CD4-positive, alpha-beta T cell treated with Interleukin-21 for 1 hour (primary cell): ENCODE measurements at places on chromosomes 7 and 10.

- no peak for DNase-seq
Measured at GRCh38 chr7:80764132-80764531, 125.7 kb downstream of the CD36 start.

- DNase-seq, result no peak
Measured at GRCh38 chr7:18753972-18754610, 258.5 kb downstream of the HDAC9 start.

GRCh38 chr7:44244282-44244681 is 43.5 kb downstream of the YKT6 start:
- peak; percentile 22 for DNase-seq

- no peak for DNase-seq
Measured at GRCh38 chr10:48567346-48567745, 37.5 kb downstream of the ARHGAP22 start.

DNA sequence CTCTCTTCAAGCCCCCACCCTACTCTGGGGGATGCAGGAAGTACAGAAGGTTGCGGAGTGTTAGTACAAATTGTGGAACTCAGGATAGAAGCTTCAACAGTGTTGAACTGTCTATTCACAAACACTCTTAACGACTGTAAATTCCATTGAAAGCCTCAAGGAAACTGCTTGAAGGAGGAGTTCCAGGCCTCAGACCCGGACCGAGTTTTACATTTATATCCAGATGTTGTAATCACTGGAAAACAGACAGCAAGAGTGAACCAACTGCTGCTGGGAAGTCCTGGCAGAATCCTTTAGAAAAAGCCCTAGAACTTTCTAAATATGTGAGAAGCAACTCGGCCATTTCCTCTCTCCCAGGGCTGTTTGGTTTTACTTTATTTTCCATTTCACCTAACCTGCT is 84.1 kb upstream of the LRRC18 start:
- DNase-seq, result no peak

DNA sequence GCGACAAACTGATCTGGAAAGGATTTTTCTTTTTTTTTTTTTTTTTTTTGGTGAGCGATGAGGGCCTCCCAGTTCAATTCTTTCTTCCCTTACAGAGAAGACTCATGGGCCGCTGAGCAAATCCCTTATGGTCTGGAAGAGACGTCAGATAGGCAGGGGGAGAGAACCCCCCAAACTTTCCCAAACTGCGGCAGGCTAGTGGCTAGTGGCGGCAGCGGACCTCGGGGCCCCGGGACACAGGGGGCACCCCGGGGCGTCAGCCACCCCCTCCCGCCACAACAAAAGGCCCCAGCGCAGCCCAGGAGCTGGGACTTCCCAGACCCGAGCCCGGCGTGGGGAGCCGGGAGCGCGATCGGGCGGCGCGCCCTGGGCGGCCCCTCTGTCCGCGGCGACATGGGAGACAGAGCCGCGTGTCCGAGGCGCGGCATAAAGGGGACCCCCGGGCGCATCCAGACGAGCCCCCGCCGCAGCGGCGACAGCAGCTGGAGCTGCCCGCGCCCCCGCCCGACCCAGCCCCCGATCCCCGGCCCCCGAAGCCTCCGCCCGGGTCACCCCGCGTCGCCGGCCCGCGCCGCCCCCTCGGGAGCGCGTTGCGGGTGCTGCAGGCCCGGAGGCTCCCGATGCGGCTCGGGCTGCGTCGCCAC is 755 bp downstream of the FAM171A1 start:
- peak; percentile 23 for DNase-seq

- no peak for DNase-seq
Measured at GRCh38 chr7:20980232-20980631, 193.5 kb upstream of the SP8 start.

DNA sequence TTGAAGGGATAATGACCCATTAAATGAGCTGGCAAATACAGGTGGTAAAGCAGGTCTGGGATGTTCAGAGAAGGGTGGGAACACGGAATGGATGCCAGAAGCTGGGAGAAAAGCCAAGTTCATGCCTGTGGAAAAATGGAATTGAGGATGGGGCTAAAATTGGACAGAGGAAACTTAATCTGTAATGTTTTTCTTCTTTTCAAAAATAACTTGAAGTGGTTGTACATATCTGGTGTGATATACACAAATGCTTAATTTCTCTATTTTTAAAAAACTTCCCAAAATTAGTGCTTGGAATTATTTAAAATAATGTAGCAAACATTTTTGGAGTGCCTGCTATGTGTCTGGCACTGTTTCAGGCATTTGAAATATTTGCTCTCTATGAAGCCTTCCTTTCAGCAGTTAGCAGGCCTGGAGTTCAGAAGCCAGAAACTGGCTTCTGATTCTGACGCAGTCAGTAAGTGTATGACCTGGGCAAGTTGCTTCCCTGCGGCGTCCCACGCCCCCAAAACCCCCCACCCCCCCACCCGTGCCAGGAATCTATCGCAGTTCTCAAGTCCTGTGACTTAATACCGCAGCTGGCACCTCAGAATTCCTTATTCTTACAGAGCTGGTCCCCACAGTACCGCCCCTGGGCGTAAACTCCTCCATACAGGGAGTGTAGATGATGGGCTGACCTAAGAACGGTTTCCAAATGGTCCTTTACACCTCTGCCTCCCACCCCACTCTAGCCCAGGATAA is 828 bp upstream of the MALSU1 start:
- no peak for DNase-seq

GRCh38 chr10:93462881-93463280 is 19.3 kb downstream of the MYOF start:
- DNase-seq, result peak; percentile 30

- no peak for DNase-seq
Measured at GRCh38 chr7:111053035-111053434, 37.9 kb upstream of the LRRN3 start.

DNA sequence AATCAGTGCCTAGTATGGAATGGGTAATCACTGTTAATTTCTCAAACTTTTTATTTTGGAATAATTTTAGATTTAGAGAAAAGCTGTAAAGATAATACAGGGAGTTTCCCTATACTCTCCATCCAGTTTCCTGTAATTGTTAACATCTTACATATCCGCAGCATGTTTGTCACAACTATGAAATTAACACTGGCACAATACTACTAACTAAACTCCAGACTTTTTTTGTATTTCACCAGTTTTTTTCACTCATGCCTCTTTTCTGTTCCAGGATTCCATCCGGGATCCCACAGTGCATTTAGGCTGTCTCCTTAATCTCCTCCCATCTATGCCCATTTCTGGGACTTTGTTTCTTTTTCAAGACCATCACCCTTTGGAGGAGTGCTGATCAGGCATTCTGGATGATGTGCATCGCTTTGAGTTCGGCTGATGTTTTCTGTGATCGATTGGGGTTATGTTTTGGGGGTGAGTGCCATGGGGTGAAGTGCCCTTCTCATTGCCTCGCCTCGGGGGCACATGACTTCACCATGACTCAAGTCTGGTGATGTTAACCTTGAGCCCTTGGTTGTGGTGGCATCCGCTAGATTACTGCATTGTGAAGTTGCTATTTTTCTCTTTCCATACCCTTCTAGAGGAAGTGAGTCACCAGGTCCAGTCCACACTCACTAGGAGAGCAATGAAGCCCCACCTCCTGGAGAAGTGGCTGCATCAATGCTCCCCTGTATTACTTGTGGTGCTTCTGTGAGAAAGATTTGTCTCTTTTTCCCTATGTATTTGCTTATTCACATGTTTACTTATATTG is 43.9 kb upstream of the GRB10 start:
- no peak for DNase-seq

DNA sequence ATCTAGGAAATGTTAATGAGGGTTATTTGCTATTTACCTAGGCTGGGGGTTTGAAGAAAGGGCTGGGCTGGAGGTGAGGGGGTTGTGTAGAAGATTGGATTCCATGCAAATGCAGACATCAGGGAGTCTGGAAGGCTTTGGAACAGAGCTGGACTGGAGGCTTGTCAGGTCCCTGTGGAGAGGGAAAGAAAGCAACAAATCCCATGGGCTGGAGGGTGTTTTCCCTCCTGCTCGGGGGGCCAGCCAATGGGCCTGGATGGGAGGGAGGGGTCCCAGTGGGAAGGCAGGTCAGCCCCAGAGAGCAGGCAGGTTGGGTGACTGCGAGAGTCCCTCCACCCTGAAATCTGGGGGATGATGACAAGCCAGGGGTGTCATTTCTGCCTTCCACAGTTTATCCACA is 431.8 kb downstream of the RPS24 start:
- no peak for DNase-seq

GRCh38 chr7:73890555-73891147 is 29.7 kb downstream of the TMEM270 start:
- no peak for DNase-seq

- no peak for DNase-seq
Measured at GRCh38 chr7:108376206-108376605, 80.0 kb downstream of the NRCAM start.

- DNase-seq, result no peak
Measured at GRCh38 chr7:90568213-90568612, 27.9 kb upstream of the CDK14 start.

DNA sequence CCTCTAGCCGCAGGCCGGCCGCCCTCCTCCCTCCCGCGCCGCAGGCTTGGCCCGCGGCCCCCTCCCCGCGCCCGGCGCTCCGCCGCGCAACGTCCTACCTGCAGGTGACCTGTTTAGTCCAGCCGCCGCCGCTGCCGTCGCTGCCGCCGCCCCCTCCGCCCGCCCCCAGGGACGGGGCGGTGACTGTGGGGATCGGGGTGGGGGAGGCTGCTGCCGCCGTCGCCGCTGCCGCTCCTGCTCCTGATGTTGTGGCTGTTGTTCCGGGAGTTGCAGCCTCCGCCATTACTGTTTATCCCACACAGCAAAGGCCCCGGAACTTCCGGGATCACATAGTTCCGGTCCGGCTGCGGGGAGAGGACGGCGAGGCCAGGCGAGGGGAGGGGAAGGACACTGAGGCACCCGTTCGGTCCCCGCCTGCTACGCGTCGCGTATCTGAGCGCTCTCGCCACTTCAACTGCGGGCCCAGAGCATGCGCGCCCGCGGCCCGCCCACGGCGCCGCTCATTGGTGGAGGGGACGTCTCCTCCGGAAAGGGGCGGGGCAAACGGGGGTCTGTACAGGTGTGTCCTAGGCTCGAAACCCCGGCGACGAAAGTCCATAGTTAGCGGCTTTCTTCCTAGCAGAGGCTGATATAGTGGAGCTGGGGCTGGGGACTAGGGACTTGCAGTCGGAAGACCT is at the start of gene MKRN1:
Gene MKRN1, minus strand, starts transcription at position 444 of the 677 bp plus-strand sequence. Its CDS starts 161 bp downstream, at position 283.
- peak; percentile 93 for DNase-seq

GRCh38 chr7:69757981-69758430 is 159.7 kb downstream of the AUTS2 start:
- no peak for DNase-seq

DNA sequence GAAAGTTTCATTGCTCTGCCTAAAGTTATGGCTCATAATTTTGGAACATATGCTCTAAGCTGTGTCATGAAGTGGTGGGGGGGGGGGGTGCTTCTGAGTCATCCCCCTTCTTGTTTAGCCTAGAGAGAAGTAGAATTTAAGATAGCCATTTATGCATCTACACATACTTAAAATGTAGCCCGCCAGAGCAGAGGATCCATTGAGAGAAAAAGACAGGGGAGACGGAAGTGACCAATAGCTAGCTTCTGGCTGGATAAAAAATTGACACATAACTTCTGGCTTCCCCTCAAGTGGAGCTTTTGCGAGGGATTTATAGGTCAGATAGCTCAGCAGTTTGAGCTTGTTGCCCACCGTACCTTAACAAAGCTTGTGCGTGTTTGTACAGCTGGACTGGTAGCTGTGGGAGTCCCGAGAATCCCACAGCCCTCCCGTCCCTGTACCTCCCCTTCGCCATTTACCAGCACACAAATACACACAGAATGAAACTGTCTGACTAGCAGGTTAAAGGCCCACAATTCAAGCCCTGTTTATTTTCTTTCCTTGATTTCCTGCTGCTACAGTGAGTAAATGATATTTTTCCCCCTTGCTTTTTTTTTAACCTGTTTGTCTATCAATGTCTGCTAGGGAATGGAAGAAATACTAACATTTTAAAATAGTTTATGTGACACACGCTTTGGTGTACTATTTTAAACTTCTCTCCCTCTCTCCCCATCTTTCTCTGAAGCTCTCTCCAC is 232.6 kb upstream of the FERD3L start:
- no peak for DNase-seq

GRCh38 chr10:26087666-26088065 is 128.9 kb upstream of the GAD2 start:
- no peak for DNase-seq

- no peak for DNase-seq
Measured at GRCh38 chr7:24945899-24946298, 34.1 kb downstream of the OSBPL3 start.

DNA sequence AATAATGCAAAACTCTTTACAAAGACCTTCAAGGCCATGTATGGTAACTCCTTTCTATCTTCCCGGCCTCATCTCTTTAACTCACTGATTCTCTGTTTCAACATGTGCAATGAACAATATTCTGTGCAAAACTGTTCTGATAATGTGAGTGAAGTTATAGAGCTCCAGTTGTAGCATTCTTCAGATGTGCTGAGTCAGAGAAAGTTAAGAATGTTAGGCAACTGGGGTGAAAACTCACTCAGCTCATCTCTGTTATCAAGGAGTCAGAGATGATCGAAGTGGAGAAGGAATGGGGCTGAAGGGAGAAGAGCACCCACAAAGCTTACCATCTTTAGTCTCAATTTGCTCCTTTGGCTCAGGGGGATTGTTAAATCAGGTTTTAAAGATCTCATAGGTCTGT is 344.7 kb upstream of the NPSR1 start:
- DNase-seq, result no peak

DNA sequence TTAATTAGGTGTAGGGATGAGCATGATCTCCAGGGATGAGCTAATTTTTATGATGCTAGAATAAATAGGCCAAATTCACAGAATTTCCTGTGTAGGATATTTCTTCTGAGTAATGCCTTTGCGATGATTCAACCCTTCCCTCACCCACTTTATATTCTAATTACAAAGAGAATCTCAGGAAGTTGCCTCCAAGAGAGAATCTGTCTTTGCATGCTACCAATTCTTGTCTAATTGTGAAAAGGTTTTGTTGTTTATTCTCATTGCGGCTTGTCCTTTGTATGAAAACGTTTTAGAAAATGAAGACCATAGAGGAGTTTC is 6.3 kb downstream of the C7orf57 start:
- no peak for DNase-seq

GRCh38 chr7:137791930-137792329 is 54.8 kb downstream of the DGKI start:
- DNase-seq, result no peak

DNA sequence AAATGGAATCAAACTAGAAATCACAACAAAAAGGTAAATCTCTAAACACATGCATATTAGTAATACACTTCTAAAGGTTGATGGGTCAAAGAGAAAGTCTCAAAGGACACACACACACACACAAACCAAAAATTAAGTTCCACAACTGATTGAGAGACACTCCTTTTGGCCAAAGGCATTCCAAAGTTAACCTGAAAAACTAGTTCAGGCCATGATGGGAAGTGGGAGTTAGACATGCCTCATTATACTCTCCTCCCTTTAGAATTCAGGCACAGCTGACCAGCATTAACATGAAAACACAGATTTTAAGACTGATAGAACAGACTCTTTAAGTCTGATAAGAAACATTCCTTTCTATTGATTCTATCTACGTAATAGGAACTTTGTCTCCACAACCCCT is 332.4 kb upstream of the IGFBP3 start:
- DNase-seq, result no peak

GRCh38 chr7:106485031-106485551 is 175.9 kb downstream of the CCDC71L start:
- DNase-seq, result no peak

- no peak for DNase-seq
Measured at GRCh38 chr7:144519925-144520324, 116.4 kb upstream of the NOBOX start.
